ENCODE measurements at places on chromosomes 6 and 20. TPM values are rescaled to one million over a fixed set of nuclear protein-coding genes. Genes with fewer than 3 reads are reported as not detected.

DNA sequence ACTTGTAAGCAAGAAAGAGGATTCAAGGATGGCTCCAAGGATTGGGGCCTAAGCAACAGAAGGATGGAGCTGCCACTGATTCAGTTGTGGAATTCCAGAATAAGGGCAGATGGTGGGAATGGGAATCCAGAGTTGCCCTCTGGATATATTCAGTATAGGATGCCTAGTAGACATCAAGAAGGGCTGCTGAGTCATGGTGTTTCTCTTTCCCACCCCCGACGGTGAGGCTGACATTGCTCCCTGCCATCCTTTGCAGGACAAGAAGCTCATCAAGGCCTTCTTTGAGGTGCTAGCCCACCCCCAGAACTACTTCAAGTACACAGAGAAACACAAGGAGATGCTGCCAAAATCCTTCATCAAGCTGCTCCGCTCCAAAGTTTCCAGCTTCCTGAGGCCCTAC lies 11.2 kb upstream of the ZNF76 start:
- no peak for DNase-seq

- no peak for DNase-seq
Measured at GRCh38 chr6:21390532-21391213, 202.9 kb upstream of the SOX4 start.

- no peak for DNase-seq
Measured at GRCh38 chr6:135087803-135088202, 33.2 kb upstream of the HBS1L start.

DNA sequence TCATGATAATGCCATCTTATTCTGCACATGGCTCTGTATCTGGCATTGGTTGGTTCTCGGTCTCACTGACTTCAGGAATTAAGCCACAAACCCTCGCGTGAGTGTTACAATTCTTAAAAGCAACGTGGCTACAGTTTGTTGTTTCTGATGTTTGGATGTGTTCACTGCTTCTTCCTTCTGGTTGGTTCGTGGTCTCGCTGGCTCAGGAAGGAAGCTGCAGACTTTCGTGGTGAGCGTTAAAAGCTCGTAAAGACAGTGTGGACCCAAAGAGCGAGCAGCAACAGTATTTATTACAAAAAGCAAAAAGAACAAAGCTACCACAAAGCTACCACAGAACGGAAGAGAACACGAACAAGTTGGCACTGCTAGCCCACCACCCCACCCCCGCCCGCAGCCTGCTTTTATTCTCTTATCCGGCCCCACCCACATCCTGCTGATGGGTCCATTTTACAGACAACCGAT lies 51.1 kb downstream of the MYLIP start:
- DNase-seq, result no peak

- no peak for DNase-seq
Measured at GRCh38 chr6:46288835-46289234, 118.1 kb upstream of the ENPP5 start.

- no peak for DNase-seq
Measured at GRCh38 chr6:46776070-46776712, 17.0 kb upstream of the MEP1A start.

DNA sequence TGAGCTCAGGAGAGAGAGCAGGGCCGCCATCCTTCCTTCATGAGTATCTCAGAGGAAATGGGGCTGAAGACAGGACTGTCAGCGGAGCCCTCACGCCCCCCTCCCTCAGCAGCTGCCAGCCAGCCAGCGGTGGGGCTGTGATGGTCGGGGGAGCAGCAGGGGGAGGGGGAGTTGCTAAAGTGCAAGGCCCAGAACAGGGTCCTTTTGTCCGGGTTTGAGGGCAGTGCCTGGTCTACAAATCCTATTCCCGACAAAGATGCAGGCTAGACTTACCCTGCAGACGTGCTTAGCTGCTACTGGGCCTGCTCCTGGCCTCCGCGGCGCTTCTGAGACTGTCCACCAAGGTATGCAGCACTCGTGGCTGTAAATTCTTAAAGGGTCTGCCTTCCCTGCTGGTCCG lies 593.4 kb upstream of the CDH4 start:
- DNase-seq, result no peak

GRCh38 chr6:50819466-50819903 lies 814 bp downstream of the TFAP2B start:
- DNase-seq, result no peak

DNA sequence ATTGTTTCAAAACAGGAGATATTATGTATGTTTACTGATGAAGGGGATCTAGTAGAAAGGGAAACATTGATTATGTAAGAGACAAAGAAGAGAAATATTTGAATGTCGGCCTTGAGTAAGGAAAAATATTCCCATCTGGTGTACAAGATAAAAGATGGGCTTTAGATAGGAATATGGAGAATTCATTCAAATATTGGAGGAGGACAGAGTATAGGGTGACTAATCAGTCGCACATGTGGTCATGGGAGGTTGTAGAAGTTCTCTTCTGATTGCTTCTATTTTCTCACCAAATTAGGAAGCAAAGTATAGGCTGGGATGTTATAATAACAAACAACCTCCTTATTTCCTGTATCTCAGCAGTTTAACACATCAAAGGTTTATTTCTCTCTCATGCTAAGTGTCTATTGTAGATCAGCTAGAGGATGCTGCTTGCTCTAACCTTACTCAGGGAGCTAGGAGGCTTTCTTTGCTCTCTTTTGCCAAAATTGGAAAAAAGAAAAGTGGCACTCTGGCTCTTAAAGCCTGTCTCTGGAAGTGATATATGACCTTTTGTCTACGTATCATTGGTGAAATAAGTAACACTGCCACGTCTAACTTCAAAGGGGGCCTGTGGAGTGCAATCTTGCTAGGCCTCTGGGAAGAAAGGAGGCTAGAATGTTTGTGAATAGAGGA lies 1.2 kb upstream of the HDDC2 start:
- peak; percentile 51 for DNase-seq

DNA sequence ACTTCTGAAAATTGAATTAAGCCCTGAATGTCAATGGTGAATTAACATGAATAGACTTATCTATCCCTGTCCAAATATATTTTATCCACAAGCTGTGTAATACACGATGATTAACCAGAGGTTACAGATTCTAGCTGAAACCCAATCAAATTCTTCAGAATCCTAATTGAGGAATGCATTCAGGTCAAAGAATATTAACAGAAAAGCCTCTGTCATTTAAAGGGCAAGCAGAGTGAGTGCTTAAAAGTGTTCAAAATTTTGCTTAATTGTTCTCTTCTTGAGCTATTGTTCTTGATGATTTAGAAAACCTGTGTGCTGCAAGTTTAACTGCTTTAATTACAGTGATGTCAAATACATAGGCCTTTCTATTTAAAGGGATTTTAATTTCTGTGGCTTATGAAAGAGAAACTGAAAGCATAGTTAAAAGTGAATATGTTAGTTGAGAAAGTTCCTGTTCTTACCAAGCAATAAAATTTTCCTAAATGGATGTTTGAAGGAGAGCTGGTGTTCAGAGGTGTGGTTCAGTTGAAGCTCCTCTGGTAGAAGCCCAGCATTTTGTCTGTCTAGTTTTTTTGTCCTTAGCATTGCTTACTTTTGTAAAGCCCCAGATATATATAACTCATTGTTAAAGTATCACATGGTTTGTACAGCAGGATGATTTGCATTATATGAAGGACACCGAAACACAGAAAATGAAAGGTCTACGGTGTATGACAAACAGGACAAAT lies 466.3 kb upstream of the PLCB4 start:
- DNase-seq, result no peak

- DNase-seq, result peak; percentile 9
Measured at GRCh38 chr6:57313711-57314471, 3.5 kb upstream of the PRIM2 start.

GRCh38 chr6:111154981-111155380 lies 67.7 kb downstream of the SLC16A10 start:
- no peak for DNase-seq

GRCh38 chr6:138991206-138991605 lies 3.2 kb upstream of the REPS1 start:
- DNase-seq, result no peak

DNA sequence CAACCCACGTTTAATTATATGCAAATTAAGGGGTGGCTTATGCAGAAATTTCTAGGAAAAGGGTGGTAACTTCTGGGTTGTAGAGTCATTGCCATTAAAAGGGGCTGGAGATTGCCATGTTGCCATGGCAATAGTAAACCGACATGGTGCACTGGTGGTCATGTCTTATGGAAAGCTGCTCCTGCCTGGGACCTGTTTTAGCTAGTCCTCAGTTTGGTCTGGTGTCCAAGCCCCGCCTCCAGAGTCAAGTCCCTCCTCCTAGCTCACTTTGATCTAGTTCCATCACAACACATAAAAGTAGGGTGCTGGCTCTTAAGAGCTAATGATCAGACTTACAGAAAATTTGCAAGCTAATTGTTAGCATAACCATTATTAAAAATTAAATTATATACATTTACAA lies 5.3 kb downstream of the SLC22A2 start:
- no peak for DNase-seq

- DNase-seq, result no peak
Measured at GRCh38 chr6:109010705-109011102, 83.9 kb downstream of the SESN1 start.

GRCh38 chr20:1297486-1297885 lies 31.4 kb downstream of the SNPH start:
- no peak for DNase-seq

GRCh38 chr6:23608931-23609435 lies 517.0 kb upstream of the NRSN1 start:
- DNase-seq, result no peak

DNA sequence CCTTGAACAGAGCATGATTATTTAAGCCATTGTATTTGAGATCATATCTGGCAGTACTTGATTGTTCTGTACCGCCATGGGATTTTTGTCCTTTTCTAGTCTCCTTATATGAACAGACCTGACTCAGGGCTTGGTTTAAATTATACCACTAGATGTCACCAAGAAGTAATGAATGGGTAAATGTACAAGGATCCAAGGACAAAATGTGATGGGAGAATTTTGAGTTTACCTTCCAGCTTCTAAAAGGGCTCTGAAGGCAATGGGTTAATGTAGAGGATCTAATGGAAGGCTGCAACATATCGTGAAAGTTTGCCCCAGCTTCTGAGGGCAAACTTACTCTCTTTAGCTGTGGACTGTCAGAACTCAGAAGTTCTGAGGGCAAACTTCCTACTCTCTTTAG lies 12.0 kb downstream of the RNF8 start:
- DNase-seq, result no peak

- DNase-seq, result no peak
Measured at GRCh38 chr6:1482381-1483166, 93.2 kb downstream of the FOXF2 start.

DNA sequence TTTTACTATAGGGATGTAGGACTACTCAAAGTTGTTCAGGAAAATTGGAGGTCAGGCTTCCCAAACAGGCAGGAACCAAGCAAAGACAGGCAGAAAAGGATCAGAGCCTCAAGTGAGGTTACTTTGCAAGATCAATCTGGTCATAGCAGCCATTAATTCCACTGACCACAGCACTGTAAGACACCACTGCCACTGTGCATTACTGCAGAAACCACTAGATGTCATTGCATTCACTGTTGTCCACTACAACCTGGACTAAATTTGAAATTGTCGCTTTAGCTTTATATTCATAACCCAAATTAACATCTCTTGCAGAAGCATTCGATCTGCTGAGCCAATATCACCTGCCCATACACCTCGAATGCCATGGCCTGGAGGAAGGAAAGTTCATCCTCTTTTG lies 126.9 kb upstream of the UFL1 start:
- no peak for DNase-seq

GRCh38 chr20:5829241-5829809 lies 79.1 kb downstream of the SHLD1 start:
- DNase-seq, result no peak

- no peak for DNase-seq
Measured at GRCh38 chr6:166423781-166424180, 41.0 kb upstream of the MPC1 start.

GRCh38 chr6:53873922-53874321 lies 79.1 kb downstream of the LRRC1 start:
- no peak for DNase-seq

DNA sequence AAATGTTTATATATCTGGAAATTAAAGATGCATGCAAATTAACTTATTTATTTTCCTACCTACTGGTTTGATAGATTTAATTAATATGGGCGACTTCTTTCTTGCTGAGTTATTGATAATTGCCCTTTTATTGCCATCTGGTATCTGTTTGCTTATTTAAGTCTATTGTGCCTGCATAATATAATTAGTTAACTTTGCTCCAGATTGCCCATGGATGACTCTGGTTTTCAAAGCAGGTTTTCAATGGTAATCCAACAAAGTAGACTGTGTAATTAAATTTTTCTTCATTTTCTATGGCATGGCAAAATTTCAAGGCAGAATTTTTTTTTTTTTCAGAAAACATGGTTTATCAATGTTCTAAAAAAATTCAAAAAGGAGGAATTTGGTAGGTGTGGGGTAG lies 1092.0 kb downstream of the GRIK2 start:
- no peak for DNase-seq

DNA sequence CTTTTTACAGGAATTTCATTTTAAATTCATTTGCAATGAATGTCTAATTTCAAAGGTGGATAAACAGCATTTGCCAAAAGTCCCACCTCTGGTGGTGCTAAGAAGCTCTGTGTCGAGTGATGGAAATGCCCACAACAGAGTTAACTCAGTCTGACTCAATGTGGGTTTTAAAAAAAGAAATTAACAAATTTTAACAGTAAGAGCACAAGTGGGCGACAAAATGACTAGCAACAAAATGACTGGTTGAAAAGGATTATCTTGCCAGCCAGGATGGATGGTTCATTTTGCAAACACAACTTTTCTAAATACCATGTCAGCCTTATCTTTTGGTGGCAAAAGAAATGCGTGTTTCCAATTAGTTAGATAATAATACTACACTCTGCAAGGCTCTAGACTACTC lies 14.3 kb upstream of the TAGAP start:
- DNase-seq, result no peak

GRCh38 chr20:53575481-53576194 lies 18.0 kb downstream of the ZNF217 start:
- DNase-seq, result no peak

ZNF341 gene
- 2.6 TPM for total RNA-seq

CLDN20 gene
- total RNA-seq, result not detected

ABHD16B gene
- not detected for total RNA-seq

MAFB gene
- 0.04 TPM for total RNA-seq

OR12D3 gene
- total RNA-seq, result not detected

MYBL2 gene
- 169 TPM for total RNA-seq

GMNN gene
- total RNA-seq, result 146 TPM

REM1 gene
- total RNA-seq, result not detected

PNLDC1 gene
- total RNA-seq, result not detected

TRIM40 gene
- total RNA-seq, result not detected

NHLRC1 gene
- not detected for total RNA-seq

PNPLA1 gene
- 0.11 TPM for total RNA-seq

HLA-A gene
- total RNA-seq, result 3.3 TPM
